ENCODE measurements at places on chromosomes 5 and 9.

DNA sequence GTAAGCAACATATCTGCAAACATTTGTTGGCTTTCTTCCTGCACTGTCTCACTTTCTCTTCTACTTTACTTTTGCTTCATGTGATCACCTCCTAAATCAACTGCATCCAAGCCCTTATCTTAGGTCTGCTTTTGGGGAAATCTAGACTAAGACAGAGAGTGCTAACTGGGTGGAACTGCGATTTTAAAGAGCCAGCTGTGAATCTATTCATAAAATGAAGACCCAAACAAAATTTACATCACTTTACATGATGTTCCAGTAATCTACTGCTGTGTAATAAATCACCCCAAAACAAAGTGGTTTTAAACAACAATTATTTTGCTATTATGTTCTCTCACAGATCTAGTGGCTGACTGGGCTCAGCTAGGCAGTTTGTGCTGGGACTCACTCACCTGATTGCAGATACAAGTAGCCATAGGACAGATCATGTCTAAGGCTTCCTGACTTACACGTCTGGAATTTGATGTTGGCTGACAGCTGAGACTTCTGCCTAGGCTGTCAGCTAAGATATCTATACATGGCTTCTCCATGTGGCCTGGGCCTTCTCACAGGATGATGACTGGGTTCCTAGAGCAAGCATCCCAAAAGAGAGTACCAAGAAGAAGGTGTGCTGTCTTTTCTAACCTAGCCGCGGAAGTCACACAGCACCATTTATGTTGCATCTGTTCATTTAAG lies 145.1 kb upstream of the TBCA start:
- DNase-seq: peak; percentile 61

DNA sequence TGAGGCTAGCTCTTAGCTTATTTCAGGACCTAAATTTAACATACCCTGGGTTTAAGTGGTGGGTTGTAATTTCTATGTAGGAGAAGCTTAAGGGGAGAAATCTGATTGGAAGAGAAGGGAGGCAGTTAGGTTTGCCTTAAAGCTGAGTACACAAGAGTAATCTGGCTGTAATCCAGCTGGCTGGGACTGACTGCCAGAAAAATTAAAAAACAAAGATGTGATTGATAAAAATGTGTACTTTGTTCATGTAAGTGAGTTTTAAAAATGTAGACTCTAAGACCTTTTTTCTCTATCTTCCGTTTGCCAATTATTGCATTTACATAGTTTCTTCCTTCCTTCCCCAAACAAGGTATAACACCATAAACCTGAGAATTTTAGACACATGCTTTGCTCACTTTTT lies 17.5 kb upstream of the MSMP start:
- no peak for DNase-seq

- no peak for DNase-seq
Observed at GRCh38 chr9:28539434-28540070, 966.3 kb upstream of the C9orf72 start.

- peak; percentile 37 for DNase-seq
Observed at GRCh38 chr5:59104400-59105127, 521.7 kb downstream of the RAB3C start.

DNA sequence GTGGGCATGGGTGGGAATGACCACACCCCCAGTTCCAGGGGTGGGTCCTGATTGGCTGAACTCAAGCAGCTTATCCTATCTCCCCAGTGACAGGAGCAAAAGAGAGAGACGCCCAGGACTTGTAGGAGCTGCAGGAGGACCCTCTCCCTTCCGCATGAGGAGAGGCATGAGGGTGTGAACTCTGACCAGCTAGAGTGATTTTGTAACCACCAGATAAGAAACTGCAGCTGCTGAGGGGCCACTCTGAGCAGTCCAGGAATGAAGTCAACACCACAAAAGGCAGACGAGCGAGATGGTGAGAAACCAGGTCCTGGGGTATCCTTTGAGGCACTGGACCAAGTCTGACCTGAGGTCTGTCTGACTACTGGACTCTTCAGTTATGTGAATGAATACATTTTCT lies 521.9 kb downstream of the BNC2 start:
- peak; percentile 67 for DNase-seq

DNA sequence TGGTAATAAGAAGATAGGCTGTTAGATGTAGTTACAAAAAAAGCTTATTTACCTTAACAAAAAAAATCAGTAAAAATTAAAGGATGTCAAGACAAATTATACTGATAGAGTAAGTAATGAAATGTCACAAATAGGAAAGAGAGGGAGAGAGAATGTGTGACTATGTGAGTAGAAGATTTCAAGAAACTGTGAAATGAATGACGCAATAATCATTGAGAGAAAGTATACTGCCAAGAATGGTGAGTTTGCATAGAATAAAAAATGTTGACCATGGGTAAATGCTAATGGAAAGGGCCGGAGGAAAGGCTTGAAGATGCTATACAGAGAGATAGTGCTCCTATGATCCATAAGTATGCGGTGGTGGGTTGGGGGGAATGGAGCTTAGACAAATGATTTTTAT lies 100.7 kb downstream of the PTPRD start:
- DNase-seq: no peak

DNA sequence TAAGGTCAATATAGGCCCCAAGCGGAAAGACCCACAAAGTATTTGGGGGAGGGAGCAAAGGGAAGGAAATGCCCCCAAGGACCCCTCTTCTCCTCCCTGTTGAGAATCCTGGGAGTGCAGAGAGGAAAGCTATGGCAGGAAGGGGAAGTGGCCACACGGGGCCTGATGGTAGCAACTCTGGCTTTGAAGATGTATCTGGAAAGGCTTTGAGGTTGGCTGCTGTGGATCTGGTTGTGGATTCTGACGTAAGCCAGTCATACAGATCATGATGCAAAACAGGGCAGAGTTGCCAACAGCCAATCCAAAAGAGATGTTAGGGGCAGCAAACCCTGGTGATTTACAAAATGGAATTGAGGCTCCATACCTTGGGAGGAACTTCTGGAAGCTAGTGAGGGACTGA lies 108.8 kb downstream of the PRKACG start:
- DNase-seq: no peak

DNA sequence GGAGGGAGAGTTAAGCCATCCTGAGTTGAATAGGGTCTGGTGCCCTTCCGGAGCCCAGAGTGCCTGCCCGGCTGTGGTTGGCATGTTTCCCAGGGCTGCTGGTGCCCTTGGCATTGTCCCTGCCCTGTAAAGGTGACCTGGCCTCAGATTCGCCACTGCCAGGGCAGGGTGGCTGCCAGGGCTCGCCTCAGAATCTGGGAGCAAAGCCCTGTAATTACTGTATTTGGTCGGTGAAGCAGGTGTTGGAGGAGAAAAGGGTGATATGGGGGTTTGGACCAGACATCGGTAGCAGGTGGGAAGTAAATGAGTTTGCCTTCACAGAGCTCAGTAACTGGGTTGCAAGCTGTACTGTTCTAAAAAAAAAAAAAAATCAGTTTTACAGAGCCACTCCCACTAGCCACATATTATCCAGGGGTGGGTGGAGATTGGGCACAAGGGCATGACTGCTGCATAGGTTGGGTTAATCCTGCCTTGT lies 47.6 kb downstream of the RGS3 start:
- DNase-seq: no peak

GRCh38 chr5:159899067-159900049 lies 16.9 kb upstream of the ADRA1B start:
- DNase-seq: no peak

- no peak for DNase-seq
Observed at GRCh38 chr5:55533521-55534435, 986 bp downstream of the PLPP1 start.

DNA sequence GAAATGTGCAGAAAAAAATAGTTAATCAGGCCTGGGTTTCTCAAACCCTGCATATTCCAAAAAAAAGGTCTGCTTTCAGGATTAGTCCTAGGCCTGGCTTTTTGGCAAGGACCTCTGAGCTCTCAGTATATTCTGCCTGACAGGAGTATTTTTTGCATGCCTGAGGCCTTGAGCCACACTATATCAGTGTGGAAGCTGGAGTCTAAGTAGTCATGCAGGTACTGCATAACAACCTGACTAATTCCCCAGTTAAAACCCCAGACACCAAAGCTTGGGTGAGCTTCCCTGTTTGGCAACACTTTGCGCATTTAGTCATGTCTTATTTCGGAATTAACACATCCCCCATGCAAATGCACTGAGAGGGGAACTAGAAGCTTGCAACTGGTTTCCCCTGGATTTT lies 359.5 kb downstream of the CETN3 start:
- peak; percentile 4 for DNase-seq

DNA sequence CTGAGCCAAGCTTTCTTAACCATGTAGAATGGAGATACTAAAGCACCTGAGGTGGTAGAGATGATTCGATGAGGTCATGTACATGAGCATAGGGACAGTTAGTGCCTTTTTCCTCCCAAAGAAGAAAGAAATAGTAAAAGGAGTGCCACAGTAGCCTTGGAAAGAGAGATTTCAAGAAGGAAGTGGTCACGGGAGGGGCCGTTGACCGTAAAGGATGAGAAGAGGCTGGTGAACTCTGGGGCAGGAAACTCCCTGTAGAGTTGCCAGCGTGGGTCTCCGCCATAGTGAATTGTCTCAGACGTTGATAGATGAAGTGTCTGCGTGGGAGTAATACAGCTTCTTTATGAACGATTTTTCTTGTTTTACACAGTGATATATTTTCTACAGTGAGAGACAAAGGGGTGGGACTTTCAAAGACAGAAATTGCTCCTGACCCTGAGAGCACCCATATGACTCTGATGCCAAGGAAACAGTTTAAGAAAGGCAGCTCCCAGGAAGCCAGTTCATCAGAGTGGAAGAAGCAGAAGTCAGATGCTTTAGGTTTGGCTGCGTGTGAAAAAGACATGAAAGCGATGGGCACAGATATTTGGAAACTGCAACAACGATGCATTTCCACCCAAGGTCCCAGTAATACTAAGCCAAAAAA lies 41.3 kb downstream of the UGCG start:
- DNase-seq: peak; percentile 38

DNA sequence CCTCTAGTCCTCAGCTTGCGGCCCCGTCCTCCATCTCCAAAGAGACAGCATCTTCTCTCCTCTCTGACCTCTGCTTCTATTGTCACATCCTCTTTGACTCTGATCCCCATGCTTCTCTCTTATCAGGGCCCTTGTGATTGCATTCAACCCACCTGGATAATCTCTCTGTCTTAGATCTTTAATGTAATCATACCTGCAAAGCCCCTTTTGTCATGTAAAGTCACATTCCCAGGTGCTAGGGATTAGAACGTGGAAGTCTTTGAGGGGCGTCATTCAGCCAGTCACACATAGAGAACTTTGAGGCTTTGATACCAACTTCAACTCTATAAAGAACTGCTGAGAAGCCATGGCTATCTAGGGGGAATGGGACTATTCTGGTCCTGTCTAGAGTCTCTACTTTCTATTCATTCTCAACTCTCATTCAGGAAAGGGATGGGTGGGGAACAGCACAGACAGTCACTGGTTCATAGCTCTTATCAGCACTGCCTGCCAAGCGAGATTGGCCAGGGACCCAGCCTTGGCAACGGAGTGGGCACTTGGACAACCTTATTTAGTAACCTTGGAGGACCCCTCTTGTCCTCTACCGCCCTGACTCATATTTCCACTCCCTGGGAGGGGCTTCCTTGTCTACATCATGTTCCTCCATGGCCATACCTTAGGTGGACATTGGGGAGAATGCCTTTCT lies 29.0 kb downstream of the TAS2R1 start:
- DNase-seq: no peak

- no peak for DNase-seq
Observed at GRCh38 chr5:99675974-99676373, 747.2 kb upstream of the CHD1 start.

DNA sequence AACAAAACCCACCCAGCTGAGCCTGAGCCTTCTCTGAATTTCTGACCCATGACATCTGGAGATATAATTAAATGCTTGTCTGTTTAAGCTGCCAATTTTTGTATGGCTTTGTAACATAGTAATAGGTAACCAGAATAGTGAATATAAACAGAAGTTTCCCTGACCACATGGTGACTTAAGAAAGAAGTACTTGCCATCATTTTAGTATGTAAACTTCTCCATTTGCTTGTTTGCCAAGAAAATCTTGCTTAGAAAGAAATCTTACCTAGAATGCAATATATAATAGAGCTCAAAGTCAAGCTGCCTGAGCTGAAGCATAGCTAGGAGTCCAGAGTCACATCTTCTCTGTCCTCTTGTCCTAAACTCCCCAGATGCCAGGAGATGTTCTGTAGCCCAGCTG lies 117.0 kb downstream of the PCSK1 start:
- DNase-seq: no peak

- DNase-seq: no peak
Observed at GRCh38 chr5:30453168-30453567, 740.3 kb upstream of the CDH6 start.

GRCh38 chr9:98087420-98088354 lies 31.2 kb downstream of the NANS start:
- DNase-seq: peak; percentile 96

DNA sequence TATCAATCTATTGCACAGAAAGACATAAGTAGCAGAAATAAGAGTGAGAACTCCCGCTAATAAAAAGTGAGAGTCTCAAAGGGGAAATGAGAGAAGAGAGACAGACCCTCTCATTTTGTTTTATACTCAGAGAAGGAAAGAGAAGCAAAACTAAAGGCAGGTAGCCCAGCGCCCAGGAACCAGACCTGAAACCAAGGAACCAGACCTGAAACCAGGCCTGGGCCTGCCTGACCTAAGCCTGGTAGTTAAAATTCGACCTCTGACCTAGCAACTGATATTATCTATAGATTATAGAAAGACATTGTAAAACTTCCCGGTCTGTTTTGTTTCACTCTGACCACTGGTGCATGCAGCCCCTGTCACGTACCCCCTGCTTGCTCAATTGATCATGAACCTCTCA lies 134.5 kb upstream of the SEMA6A start:
- DNase-seq: no peak

DNA sequence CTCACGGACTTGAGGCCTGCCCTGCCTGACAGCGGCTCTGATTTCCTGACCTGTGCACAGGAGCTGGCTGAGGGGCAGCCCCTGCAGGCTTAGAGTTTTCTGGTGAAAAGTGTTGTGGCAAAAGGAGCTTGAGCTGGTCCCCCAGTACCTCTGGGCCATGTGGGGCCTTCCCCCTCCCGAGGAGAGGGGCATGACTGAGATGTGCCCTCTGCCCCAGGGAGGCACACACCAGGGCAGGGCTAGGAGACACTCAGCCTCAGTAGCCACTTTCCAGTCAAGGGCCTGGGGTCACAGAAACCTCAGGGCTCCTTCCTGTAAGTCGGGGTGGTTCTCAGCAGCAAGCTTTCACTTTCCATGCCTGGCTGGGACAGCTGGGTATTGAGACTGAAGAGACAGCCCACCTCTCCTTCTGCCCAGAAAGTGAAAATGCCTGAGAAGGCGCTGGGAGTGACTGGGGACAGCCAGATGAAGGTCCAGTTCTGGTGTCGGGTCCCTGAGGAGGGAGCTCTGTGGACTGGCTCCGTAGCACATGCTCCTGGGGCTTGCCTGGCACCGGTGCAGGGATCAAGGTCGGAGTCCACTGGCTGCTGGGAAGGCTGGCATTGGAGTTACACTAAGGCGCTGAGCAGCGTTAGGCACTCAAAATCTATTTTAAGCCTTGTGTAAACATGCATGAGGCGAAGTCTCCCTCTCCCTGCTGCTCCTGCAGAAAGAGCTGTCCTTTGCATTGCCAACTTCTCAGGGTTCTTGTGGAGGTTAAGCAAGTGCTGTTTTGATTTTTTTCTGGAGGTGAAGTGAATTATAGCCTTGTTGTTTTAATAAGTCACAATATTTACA lies 394.9 kb downstream of the GADD45G start:
- DNase-seq: no peak

Measured in trophoblast cell (in vitro differentiated cells and primary cell).